ENCODE measurements at places on chromosomes 1 and 21.

GRCh38 chr1:227170361-227171166, 147.7 kb downstream of the CDC42BPA start:
- no peak for DNase-seq

GRCh38 chr1:80050085-80050484, 1043.6 kb upstream of the ADGRL4 start:
- DNase-seq, result no peak

DNA sequence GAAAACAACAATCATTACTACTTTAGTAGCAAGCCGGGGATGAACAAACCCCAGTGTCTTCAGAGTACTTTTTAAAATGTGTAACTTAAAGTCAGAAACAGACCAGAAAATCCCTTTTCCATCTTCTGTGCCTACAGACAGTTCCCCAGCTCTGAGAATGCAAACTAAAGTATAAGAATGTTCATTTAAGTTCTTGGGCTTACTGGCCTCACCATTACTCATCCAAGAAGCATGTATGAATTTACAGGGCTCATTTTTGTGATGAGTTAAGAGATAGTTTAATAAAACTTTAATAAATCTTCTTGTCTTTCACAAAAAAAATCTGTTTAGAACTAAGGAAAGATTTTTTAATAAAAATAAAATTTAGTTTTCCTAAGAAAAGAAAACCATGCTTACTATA, 4.6 kb downstream of the LPGAT1 start:
- no peak for DNase-seq

GRCh38 chr1:73998348-73998959, 199.5 kb downstream of the LRRIQ3 start:
- DNase-seq, result peak; percentile 44

GRCh38 chr1:228000836-228001563, 5.8 kb upstream of the WNT3A start:
- no peak for DNase-seq

GRCh38 chr1:228314658-228315483, 91.8 kb downstream of the TRIM11 start:
- DNase-seq, result no peak

DNA sequence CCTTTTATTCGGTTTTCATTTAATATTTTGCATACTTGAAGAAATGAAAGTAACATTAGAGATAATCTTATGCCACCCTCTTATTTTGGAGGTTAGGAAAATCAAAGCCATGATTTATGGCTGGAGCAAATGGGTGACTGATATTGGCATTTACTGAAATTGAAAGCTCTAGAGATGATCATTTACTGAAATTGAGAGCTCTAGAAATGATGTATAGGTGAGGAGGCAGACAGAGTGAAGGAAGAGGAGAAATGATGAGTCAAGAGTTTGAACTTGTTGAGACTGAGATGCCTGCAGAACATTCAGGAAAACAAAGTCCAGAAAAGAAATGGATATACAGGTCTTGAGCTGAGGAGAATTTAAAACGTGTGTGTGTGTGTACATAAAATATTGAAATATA, 217.6 kb downstream of the LTN1 start:
- no peak for DNase-seq

DNA sequence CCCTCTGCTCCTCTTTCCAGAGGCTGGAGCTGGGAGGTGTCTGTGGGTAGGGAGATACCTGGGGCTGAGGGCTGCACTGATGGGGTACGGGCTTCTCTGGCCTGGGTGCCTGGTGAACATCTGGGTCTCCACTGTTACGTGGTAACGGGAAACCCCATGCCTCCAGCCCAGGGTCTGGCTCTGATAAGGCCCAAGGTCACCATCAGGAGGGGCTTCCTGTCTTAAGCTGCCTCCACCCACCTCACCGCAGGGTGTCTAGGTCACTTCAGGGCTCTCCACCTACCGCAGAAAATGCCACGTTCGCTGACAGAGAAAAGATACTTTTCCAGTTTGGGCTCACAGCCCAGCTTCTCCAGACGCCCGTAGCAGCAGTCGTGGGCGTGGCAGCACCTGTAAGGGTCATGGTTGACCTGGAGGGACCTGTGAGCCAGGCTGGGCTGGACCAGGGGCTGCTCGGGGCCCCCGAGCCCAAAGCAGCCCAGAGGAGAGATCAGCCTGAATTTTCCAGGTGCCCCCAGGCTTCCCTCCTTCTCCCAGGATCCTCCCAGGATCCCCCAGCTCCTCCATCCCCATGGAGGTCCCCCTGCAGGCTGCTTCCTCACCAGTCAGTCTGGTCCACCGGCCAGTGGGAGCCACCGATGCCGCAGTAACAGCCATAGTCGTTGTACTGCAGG, 1.3 kb downstream of the PLA2G2E start:
- DNase-seq, result no peak

DNA sequence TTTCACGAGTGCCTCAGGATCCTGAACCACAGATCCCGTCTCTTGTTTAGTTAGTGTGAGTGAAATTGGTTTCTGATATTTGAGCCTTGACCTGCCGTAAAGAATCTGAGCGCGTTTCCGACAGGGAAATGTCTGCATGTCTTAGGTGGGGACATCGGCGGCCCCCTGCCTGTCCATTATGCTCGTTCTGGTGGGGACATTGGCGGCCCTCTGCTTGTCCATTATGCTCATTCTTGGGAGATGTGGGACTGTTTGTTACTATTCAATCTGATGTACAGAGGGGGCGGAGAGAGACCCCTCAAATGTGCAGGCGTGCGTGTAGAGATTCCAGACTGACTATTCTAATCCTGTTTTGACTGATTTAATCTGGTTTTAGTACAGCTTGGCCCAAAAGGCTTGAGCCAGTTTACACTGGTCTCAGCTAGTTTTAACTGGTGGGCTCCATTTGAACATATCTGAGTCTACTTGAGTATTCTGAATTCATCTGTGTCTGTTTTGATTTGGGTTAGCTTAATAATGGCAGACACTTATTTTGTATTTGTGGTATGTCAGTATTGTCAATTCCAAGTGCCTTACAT, 6.6 kb upstream of the TINAGL1 start:
- DNase-seq, result no peak

- DNase-seq, result no peak
These were observed 4.0 kb upstream of the CDA start for GRCh38 chr1:20584890-20585289.

DNA sequence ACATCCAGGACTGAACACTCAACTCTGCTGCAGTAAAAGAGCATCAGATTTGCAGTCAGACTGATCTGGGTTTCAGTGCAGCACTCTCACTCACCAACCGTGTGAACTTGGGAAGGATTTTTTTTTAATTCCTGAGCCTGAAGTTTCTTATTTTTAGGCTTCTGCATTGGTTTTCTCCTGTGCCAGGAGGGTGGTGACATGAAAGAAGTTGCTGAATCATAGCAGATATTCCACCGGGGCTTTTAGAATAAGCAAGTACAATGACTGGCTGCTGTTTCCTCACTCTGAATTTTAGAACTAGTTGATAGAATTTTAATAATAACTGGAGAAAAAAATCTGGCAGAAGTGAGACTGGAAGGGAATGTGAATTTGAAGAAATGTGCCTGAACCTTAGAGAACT, 11.6 kb downstream of the ADAM30 start:
- no peak for DNase-seq

GRCh38 chr1:163668472-163668871, 346.7 kb downstream of the NUF2 start:
- DNase-seq, result no peak

DNA sequence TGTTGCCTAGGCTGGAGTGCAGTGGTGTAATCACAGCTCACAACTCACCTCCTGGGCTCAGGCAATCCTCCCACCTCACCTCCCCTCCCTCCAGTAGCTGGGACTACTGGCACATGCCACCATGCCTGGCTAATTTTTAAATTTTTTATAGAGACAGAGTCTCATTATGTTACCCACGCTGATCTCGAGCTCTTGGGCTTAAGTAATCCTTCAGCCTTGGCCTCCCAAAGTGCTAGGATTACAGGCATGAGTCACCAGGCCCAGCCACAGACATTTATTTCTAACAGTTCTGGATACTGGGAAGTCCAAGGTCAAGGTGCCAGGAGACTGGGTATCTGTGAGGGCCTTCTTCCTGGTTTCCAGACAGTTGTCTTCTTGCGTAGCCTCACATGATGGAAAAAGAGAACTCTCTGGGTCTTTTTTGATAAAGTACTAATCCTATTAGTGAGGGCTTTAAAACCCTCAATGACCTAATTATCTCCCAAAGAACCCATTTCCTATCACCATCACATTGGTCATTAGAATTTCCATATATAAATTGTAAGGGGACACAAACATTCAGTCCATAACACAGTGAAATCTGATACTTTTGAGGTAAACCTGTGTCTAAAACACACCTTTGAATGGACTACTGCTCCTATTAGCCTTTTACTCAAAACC, 67.9 kb downstream of the PHACTR4 start:
- DNase-seq, result peak; percentile 59

DNA sequence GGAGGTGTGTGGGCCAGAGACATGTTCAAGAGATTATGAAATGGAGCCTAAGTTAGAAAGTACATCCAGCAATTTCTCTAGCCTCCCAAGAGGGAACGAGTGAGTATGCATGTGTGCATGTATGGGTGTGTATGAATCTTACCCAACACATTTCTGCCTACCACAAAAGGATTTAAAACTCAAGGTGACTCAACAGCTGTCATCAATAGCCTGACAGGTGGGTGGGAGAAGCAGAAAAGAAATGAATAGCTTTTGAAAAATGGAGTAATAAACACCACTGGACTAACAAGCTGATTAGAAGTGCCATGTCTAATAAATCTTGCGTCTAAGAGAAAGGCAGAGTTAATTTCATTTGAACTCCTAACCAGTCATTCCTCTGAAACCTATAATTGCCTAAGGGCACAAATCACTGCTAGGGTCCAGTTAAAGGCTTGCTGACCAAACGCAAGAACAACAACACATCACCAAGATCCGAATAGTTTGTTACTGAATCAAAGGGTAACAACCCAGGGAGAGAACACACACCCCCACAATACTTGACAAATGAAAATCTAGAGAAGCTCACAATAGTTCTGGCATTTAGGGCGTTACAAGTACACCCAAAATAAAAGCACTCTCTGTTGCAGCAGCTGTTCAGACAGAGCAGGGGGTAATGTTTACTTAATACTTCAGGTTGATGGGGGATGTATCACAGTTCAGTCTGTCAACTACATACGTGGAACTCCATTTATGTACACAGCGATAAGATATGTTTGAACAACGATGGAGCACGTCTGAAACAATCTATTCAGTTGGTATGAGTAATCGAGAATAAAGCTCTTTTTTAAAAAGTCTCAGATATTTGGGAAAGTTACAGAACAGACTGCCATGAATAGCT, 1.4 kb downstream of the KIAA0319L start:
- DNase-seq, result peak; percentile 28

DNA sequence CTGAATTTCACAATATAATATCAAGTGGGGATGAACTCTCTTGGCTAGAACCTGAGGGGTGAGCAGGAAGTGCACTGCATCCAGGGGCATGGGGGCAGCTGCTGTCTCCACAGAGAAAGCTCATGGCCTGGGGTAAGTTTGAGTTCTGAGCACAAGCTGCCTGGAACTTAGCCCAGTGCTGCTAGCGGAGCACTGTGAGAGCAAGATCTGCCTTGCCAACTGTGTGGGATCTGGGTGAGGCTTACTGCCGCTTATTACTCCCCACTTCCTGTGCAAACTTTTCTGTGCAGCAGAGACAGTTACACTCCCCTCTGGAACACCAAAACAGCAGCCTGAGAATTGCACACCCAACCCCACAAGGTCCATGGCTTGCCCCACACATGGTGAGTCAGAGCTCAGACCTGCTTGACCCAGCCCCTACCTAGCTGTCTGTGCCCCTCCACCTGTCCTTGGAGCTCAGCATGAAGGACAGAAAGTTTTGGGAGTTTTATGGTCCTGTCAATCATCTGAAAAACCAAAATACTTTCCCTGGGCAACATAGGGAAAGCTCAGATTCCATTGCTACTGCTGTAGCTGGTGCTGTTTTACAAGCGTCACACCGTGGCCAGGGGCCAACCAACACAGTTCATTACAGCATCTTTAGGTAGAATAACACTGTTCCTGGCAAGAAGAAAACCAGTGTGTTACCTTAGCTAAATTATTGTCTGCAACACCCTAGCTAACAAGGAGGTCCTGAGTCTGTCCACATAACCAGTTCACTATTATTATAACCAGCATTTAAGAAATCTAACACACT, 762.1 kb upstream of the NEGR1 start:
- DNase-seq, result no peak

DNA sequence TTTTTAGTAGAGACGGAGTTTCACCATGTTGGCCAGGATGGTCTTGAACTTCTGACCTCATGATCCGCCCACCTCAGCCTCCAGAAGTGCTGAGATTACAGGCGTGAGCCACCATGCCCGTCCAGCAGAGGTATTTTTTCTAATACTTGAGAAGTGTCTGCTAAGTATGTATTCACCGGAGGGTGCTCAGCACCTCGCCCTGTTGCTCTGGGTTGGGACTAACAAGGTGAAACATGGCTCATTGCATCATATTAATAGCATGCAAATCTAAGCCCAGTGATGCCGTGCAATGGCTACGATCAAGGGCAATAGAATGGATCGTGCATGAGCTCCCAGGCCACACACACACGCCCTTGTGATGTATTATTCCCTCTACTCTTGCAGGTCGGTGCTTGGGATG, 68.7 kb downstream of the PDE9A start:
- no peak for DNase-seq

DNA sequence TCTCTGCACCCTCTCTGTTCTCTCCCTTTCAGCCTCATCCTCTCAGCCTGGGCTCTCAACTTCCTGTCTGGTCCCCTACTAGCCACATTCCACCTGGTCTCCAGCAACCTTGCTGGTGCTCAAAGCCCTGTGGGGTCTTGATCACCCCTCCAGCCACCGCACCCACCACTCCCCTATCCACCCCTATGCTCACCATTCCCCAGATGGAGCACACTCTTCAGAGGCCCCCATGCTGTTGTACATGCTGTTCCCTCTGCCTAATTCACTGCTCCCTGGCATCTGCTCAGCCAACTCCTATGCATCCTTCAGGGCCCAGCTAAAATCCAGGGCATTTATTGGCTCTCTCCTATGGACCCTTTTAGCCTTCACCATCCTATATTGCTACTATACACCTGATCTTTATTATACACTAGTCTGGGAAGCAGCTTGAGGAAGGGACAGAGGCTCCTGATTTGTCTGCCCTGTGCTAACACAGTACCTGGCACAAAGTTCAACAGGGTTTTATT, 81.0 kb downstream of the GLIS1 start:
- DNase-seq, result no peak

- DNase-seq, result no peak
These were observed 66.6 kb upstream of the POU3F1 start for GRCh38 chr1:38113159-38113666.

DNA sequence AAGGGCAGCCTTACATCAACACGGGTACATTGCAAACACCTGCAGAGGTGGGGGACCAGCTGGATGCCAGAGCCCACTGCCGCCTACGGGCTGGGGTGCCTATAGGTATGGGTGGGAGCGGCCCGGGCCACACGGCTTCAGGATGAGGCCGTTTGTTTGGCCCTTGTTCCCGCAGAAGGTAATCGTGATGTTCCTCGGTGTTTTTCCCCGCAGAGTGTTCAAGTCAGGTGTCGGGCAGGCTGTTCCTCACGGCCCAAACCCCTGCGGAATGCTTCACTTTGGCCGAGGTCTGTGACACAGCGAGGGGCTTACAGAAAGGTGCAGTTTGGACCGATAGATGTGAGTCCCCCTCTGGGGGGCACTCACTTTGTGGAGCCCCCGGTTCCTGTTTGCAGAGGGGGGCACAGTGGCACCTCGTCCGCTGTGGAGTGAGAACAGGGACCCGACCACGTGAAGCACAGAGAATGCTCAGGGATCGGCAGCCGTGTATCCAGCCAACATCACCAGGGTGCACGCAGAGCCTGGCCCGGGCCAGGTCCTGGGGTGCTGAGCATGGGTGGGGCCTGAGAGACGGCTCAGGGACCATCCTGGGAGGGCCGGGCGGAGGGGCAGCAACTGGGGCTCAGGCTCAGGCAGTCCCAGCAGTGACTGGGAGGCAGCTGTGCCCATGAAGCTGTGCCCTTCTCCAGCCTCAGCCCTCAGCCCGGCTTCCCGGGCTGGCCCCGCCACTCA, 453 bp upstream of the TTLL10 start:
- no peak for DNase-seq

Measured in MV-4-11 (cell line).